Sigmoid colon (tissue), 7 donors: ENCODE measurements at places on chromosomes 12 and 14. TPM values are rescaled to one million over a fixed set of nuclear protein-coding genes. Genes with fewer than 3 reads are reported as not detected.

DPF3 gene
- 2.9 TPM for total RNA-seq

NINJ2 gene
- total RNA-seq, result 3.0 TPM

GRCh38 chr12:91441246-91441645 lies 258.6 kb upstream of the DCN start:
- H3K4me1 ChIP-seq, result no peaks in the 10 kb centered on the region
- H3K36me3 ChIP-seq, result no peaks in the 10 kb centered on the region
- H3K27me3 ChIP-seq, result no peaks in the 10 kb centered on the region
- H3K27ac ChIP-seq, result no peak overlapping the region

FAM90A1 gene
- not detected for total RNA-seq

DNA sequence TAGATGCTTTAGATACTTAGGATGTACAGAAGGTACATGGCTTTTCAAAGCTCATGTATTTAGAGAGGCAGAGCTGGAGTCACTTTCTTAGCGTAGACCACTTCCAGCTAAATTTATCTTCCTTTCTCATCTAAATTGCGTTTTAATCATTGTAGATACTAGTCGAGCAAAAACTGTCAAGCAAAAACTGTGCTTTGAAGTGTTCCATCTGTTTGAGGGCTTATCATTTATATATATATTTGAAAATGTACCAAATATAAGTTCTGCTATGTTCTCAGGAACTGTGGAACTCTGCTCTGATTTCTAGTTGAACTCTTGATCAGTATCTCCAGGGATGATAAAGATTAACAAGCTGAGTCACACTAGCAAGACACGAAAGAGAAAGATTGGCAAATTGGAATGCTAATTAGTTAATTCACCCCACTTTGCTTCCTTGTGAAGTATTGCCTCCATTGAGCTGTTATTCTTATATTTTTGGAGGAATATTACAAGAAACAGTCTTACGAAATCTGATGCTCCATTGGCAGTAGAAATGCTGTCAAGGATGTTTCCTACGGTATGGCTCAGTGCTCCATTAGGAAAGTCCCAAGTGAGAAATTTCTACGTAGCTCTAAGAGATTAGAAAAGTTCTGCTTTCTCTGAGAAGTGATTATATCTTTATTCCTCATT lies 310.7 kb downstream of the AEBP2 start:
- no peaks in the 10 kb centered on the region for H3K27me3 ChIP-seq
- DNase-seq, result no peak
- H3K4me1 ChIP-seq, result no peaks in the 10 kb centered on the region
- H3K4me3 ChIP-seq, result no peak overlapping the region
- H3K27ac ChIP-seq, result no peak overlapping the region
- H3K36me3 ChIP-seq, result no peaks in the 10 kb centered on the region

IGFBP6 gene
- 379 TPM for total RNA-seq

KRT85 gene
- not detected for total RNA-seq

DNA sequence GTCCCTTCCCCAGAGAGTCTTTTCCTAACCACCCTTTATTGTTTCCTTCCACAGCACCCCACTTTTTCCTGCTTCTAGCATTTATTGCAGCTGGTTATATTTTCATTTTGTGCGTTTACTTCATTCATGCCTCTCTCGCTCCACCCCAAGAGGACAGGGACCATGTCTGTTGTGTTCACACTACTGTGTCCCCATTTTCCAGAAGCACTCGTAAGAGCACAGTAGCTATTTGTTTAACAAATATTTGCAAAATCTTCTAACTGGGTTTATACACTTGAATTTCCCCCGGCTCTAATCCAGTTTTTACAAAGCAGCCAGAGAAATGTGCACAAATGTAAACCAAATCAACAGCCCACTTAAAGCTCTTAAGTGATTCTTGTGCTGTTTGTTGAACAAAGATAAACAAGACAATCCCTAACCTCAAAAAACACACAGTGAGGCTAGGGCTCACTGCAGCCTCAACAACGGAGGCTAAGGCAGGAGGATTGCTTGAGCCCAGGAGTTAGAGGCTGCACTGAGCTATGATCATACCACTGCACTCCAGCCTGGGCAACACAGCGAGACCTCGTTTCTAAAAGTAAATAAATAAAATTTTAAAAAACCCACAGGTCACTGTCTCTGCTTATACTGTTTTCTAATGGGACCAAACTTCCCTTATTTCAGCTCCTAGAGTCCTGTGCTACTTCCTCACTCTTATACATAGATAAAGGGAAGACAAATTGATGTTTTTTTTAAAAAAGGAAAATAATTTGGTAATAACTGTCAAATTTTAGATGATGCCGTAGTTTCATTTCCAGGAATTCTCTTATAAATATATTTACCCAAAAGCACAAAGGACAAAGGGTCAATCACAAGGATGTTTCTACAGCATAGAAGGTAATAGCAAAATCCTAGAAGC lies 6.6 kb upstream of the ABCD4 start:
- H3K27ac ChIP-seq, result no peak overlapping the region
- no peaks in the 10 kb centered on the region for H3K27me3 ChIP-seq
- no peak overlapping the region for H3K4me3 ChIP-seq

KICS2 gene
- 8.2 TPM for total RNA-seq

DNA sequence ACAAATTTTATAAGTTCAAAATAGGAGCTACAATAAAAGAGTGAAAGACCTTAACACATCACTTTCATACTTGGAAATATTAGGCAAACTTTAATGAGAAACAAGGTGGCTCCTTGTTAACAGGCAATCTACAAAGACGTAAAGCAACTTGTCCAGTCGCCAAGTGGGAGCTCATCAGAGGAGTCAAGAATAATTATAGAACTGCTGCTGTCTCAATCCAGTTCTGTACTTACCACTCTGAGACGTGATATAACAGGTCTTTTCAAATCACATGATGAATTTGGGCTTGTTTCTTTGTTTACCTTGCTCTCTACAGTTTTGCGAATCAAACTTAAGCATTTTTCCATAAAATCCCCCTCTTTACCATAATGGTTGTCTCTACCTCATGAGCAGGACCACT lies 3.6 kb downstream of the YBX3 start:
- no peak overlapping the region for H3K4me3 ChIP-seq
- H3K36me3 ChIP-seq, result peaks cover 21% of the 10 kb centered on the region
- H3K27ac ChIP-seq, result peak overlapping the region; percentile 96
- H3K27me3 ChIP-seq, result no peaks in the 10 kb centered on the region

GRCh38 chr14:52399921-52400595 lies 85.9 kb downstream of the PTGER2 start:
- peaks cover 7% of the 10 kb centered on the region for H3K4me1 ChIP-seq
- H3K27me3 ChIP-seq, result no peaks in the 10 kb centered on the region
- no peak overlapping the region for H3K27ac ChIP-seq

- no peaks in the 10 kb centered on the region for H3K36me3 ChIP-seq
- H3K27me3 ChIP-seq, result no peaks in the 10 kb centered on the region
- no peak overlapping the region for H3K27ac ChIP-seq
- no peak for DNase-seq
These were observed 1882.8 kb upstream of the SEL1L start for GRCh38 chr14:83416476-83416875.

DNA sequence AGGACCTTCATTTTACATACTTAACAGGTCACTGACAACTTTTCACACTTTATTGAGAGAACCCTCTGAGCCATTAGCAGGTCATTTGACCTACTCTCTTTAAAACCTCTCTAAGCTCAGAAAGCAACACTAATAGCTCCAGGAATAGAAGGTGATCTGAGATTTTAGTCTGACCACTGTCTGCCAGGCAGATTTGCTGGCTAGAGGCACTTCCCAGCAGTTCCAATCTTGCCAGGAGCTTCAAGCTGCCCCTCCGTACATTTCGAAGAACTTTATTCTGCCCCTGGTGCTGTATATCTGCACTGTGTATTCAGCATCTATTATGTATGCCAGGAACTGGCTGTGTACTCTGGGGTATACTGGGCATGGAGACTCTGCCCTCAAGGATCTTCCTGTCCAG lies 56.3 kb downstream of the GPHB5 start:
- H3K27ac ChIP-seq, result no peak overlapping the region
- no peaks in the 10 kb centered on the region for H3K36me3 ChIP-seq
- peaks cover 3% of the 10 kb centered on the region for H3K4me1 ChIP-seq
- H3K4me3 ChIP-seq, result no peak overlapping the region
- no peaks in the 10 kb centered on the region for H3K27me3 ChIP-seq

GRCh38 chr14:102442241-102443211 lies 67.0 kb downstream of the ANKRD9 start:
- H3K36me3 ChIP-seq, result peaks cover 6% of the 10 kb centered on the region
- H3K27me3 ChIP-seq, result no peaks in the 10 kb centered on the region
- H3K4me3 ChIP-seq, result no peak overlapping the region
- H3K27ac ChIP-seq, result no peak overlapping the region
- H3K4me1 ChIP-seq, result peaks cover 16% of the 10 kb centered on the region
- DNase-seq, result no peak

- peak; percentile 73 for DNase-seq
- H3K27ac ChIP-seq, result no peak overlapping the region
- H3K27me3 ChIP-seq, result no peaks in the 10 kb centered on the region
- H3K4me3 ChIP-seq, result no peak overlapping the region
These were observed 17.4 kb upstream of the FLVCR2 start for GRCh38 chr14:75561013-75561432.

RD3L gene
- not detected for total RNA-seq

DNA sequence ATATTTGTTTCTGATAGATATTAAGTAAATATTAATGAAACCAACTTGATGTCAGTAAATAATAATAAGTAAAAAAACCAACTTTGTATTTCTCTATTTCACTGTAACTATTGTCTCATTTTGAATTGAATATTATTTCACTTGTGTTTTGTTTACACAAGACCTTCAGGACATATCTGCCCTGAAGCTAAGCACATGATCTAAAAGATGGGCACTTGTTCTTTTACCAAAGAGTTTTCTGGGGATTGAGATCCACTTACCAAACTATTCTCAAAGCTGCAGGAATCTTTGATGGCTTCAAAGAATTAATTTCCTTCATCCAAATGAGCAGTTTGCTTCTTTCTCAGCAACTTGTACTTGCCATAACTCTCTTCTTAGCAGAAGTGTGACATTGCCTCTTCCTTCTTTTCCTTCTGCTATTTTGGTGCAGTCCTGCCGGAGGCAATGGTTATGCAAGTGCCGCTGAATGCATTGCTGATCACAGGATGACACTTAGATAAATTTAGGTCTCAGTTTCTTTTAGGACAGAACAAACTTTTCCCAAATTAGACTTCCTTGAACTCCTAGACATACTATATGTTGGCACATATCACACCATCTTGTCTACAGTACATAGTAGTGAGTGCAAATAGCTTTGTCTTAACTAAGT lies 9.2 kb downstream of the FAR2 start:
- DNase-seq, result no peak
- no peaks in the 10 kb centered on the region for H3K36me3 ChIP-seq
- no peaks in the 10 kb centered on the region for H3K27me3 ChIP-seq
- no peak overlapping the region for H3K27ac ChIP-seq

TMEM106C gene
- 122 TPM for total RNA-seq

GRCh38 chr12:34348836-34349672 lies 326.8 kb downstream of the ALG10 start:
- no peak overlapping the region for H3K4me3 ChIP-seq
- H3K36me3 ChIP-seq, result no peaks in the 10 kb centered on the region
- no peak overlapping the region for H3K27ac ChIP-seq
- H3K27me3 ChIP-seq, result peaks cover 47% of the 10 kb centered on the region

DNA sequence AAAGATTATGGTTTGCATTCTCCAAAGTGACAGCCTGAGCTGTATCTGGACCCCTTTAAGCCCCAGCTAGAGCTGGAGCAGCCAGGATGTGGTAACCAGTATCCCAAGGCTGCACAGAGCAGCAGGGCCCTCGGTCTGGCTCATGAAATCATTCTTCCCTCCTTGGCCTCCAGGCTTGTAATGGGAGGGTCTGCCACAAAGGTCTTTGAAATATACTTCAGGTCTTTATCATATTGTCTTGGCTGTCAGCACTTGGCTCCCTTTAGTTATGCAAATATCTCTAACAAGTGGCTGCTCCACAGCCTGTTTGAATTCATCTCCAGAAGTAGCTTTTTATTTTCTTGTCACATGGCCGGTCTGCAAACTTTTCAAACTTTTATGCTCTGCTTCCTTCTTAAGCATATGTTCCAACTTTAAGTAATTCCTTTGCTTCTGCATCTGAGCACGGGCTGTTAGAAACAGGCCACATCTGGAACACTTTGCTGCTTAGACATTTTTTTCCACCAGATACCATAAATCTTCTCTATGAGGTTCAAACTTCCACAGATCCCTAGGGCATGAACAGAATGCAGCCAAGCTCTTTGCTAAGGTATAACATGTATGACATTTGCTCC lies 663.4 kb upstream of the MIS18BP1 start:
- DNase-seq, result no peak
- H3K36me3 ChIP-seq, result no peaks in the 10 kb centered on the region
- no peaks in the 10 kb centered on the region for H3K27me3 ChIP-seq
- no peak overlapping the region for H3K4me3 ChIP-seq

GRCh38 chr12:5654019-5654418 lies 222.1 kb downstream of the NTF3 start:
- no peaks in the 10 kb centered on the region for H3K4me1 ChIP-seq
- H3K27me3 ChIP-seq, result no peaks in the 10 kb centered on the region
- no peak overlapping the region for H3K27ac ChIP-seq
- DNase-seq, result no peak

- no peak overlapping the region for H3K27ac ChIP-seq
- no peaks in the 10 kb centered on the region for H3K4me1 ChIP-seq
- no peak for DNase-seq
- H3K36me3 ChIP-seq, result no peaks in the 10 kb centered on the region
- H3K4me3 ChIP-seq, result no peak overlapping the region
These were observed 9.9 kb downstream of the GLI1 start for GRCh38 chr12:57469296-57470164.

- no peak for DNase-seq
- no peaks in the 10 kb centered on the region for H3K36me3 ChIP-seq
- no peaks in the 10 kb centered on the region for H3K4me1 ChIP-seq
- no peak overlapping the region for H3K27ac ChIP-seq
- no peaks in the 10 kb centered on the region for H3K27me3 ChIP-seq
These were observed 33.4 kb downstream of the PKP2 start for GRCh38 chr12:32863128-32863527.
